Nephron progenitor cell (in vitro differentiated cells): ENCODE measurements at places on chromosomes 1 and 21.

DNA sequence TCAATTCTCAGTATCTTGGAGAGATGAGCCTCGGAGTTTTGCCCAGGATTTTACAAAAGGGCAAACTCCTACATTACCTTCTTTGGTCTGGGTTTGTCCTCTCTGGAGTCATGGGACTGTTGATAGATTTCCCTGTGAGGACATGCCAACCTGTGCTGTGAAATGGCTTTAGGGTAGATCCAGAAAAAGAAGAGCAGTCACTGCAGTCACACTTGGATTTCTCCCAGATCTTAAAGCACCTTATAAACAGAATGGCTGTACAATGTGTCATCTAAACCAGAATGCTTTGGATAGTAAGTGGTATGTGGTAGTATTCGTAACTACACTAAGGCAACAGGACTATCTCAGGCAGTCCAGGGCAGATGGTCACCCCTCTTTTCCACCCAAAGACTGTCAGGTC, 1.9 kb upstream of the CSRP1 start:
- H3K4me1 ChIP-seq, result peaks cover 46% of the 10 kb centered on the region
- no peak for DNase-seq
- no peak overlapping the region for H3K4me3 ChIP-seq
- no peaks in the 10 kb centered on the region for H3K36me3 ChIP-seq
- H3K27ac ChIP-seq, result no peak overlapping the region
- peaks cover 23% of the 10 kb centered on the region for H3K27me3 ChIP-seq

DNA sequence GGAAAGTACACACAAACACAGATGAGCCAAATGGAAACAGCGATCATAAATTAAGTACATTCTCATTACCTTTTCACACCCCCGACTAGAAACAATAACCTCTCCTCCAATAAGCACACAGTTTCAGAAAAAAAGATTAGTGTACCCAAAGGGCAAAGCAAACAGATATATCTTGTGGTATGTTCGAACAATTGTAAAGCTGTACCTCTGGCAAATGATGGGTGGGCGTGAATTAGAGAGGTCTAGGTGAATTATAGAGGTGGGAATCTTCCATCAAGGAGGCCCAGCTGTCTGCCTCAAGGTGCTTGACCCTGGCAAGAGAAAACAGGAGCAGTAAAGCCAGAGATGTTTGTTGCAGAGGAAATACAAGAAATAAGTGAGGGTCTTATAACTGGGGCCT, 715.3 kb upstream of the NEGR1 start:
- no peak overlapping the region for H3K4me3 ChIP-seq
- H3K36me3 ChIP-seq, result no peaks in the 10 kb centered on the region
- peak overlapping the region; percentile 15 for H3K27ac ChIP-seq
- DNase-seq, result no peak
- peaks cover 13% of the 10 kb centered on the region for H3K4me1 ChIP-seq

GRCh38 chr1:221635305-221635704, 106.6 kb downstream of the DUSP10 start:
- H3K4me1 ChIP-seq, result peaks cover 7% of the 10 kb centered on the region
- no peaks in the 10 kb centered on the region for H3K36me3 ChIP-seq
- H3K27ac ChIP-seq, result no peak overlapping the region
- H3K4me3 ChIP-seq, result no peak overlapping the region

GRCh38 chr1:26378088-26378878, 5.7 kb upstream of the ZNF683 start:
- no peaks in the 10 kb centered on the region for H3K27me3 ChIP-seq
- H3K36me3 ChIP-seq, result no peaks in the 10 kb centered on the region
- H3K4me3 ChIP-seq, result no peak overlapping the region
- no peak for DNase-seq
- H3K4me1 ChIP-seq, result peaks cover 8% of the 10 kb centered on the region

- no peaks in the 10 kb centered on the region for H3K36me3 ChIP-seq
- no peak overlapping the region for H3K27ac ChIP-seq
- peak overlapping the region; percentile 76 for H3K4me3 ChIP-seq
Measured at GRCh38 chr1:206508130-206508889, 979 bp downstream of the RASSF5 start.

DNA sequence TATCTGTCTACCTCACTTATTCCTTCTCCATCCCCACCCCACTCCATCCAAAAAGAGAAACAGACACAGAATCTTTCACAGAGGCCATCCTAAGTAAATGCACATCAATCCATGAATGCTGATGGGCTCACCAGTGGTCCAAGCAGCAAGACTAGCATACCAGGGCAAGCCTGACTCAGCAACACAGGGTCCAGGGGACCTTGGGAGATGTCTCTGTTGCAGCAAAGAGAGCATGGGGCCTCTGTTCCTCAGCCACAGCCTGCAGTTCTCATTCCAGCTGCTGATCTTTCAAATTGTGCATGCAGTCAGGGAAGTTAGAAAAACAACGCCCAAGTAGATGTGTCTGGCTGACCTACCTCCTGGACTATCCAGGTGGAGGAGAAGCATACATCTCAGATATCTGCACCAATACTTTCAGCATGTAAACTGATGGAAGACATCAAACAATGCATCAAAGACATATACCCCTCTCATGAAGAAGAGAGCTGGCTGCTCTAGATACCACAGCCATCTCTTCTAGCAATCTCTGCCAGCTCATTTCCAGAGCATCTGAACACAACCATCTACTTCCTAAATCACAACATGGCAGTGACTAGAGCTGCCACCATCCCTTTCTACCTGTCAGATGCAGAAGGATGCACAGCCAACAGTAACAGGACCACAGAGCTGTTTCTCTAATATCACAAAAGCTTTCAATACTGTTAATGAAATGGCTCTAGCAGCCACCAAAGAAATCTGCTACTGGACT, 54.5 kb downstream of the CD34 start:
- H3K27ac ChIP-seq, result no peak overlapping the region
- no peak for DNase-seq
- no peaks in the 10 kb centered on the region for H3K36me3 ChIP-seq
- peaks cover 6% of the 10 kb centered on the region for H3K27me3 ChIP-seq

DNA sequence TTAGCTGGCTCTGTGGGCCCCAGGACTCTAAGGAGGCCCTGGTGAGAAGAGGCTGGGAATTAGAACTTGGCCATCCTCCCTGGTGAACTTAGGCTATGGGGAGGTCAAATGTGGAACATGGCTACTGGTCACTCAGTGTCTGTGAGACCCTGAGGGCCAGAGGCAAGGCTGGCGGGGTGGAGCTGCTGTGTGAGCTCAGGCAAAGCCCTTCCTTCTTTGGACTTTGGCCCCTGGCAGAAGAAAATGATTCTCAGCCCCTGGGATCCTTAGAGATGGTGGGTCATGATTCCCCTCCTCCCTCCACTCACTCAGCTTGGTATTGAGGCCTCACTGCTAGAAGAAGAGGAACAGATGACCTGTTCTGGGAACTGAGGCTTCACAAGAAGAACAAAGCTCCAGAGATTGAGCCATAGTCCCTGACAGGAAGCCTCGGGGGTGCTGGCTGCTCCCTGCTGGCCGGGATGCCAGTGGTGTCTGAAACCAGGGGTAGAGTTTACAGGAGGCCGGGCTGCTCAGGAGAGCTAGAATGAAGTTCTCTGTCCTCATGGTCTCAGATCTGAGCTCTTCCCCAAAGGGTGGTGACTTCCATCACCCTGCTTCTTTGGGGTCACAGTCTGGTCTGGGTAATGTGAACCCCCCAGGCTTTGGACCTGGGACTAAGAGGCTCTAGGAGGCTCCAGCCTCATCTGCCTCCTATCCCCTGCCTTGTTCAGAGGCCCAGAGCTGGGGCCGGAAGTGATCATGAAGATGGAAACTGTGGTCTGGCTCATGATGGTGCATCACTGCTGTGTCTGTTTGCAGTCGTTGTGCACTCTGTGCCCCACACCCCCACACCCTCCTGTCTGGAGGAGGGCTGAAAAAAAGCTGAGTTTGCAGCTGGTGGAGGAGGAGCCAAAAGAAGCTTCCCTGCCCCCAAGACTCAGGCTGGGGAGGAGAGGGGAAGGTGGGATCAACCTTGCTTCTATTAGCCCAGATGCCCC, 905 bp downstream of the BTBD19 start:
- H3K4me1 ChIP-seq, result peaks cover 73% of the 10 kb centered on the region
- no peaks in the 10 kb centered on the region for H3K27me3 ChIP-seq
- H3K4me3 ChIP-seq, result peak overlapping the region; percentile 74
- no peak for DNase-seq
- H3K27ac ChIP-seq, result peak overlapping the region; percentile 100

GRCh38 chr1:150149271-150150132, at the start of gene PLEKHO1:
PLEKHO1 (plus strand) TSS chr1:150149916; CDS start chr1:150150258, 342 bp downstream.
- peaks cover 21% of the 10 kb centered on the region for H3K36me3 ChIP-seq
- H3K27ac ChIP-seq, result peak within 1 kb of the TSS; percentile 97
- H3K4me3 ChIP-seq, result peak within 1 kb of the TSS; percentile 97
- H3K4me1 ChIP-seq, result peaks cover 76% of the 10 kb centered on the region
- no peaks in the 10 kb centered on the region for H3K27me3 ChIP-seq
- peak; percentile 75 for DNase-seq
